ENCODE measurements at places on chromosomes 5 and 9.

GRCh38 chr9:82498541-82499317, 510.2 kb downstream of the SPATA31D1 start:
- no peak for DNase-seq

DNA sequence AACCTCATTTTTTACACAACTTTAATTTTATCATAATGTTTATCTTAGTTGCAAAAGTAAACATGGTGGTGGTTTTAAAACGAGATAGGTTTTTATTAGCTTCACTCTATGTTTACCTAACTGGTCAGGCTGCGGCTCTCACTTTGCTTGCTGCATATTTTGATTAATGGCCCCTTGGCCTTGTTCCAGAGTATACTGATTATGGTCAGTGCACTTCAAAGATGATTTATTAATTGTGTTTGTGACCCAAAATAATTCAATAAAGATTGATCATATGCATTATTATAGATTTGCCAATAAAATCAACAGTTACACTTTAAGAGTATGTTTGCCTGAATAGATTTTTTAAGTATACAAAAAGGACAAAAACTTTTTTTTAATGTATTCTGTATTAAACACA, 188.0 kb downstream of the XRCC4 start:
- DNase-seq = no peak

DNA sequence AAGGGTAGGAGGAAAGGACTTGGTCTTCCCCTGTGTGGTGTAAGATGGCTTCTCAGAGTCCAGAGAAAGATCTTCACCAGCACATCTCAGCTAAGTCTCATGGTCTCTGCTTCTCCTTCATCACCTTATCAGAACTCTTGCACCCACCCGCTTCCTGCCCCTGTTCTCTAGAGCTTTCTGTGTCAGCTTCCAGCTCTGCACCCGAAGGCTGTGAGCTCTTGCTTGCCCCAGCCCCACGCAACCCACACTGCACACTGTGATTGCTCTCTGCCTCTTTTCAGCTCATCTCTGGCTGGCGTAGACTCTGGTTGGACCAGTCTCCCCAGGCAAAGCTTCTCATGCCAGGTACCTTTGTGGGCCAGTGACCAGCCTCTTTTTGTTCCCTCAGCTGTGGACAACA, 93.2 kb upstream of the RAPGEF1 start:
- no peak for DNase-seq

- no peak for DNase-seq
These were observed 71.7 kb upstream of the COX7C start for GRCh38 chr5:86546044-86546443.

GRCh38 chr5:172440486-172440885, 13.8 kb downstream of the SH3PXD2B start:
- no peak for DNase-seq

- no peak for DNase-seq
These were observed 70.6 kb downstream of the SPIN1 start for GRCh38 chr9:88458716-88459465.

DNA sequence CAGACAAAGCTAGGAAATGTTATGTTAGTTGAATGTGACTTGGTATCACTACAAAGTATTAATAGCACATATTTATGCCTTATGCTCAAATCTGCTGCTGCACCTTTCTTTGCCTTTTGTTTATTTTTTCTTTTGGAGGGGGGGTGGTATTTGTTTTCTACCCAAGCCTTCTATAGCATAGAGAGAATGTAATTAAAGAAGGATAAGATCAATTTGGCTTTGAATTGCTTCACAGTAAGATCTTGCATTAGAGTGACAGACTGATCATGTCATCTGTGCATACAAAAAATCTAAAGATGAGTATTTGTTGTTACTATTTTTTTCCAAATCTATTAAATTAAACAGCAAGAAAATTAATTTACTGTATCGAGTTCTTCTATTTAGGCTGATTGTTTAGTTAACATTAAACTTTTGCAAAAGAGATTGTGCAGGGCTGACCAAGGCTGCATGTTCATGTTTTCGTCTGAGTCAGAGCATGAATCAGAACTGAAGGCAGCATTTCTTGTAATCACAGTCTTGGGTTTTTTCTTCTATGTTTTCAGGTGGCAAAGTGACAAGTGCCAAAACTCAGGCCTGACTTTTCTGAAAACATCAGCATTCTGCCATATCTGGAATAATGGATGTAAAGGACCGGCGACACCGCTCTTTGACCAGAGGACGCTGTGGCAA, 1007.1 kb upstream of the WWC1 start:
- no peak for DNase-seq

DNA sequence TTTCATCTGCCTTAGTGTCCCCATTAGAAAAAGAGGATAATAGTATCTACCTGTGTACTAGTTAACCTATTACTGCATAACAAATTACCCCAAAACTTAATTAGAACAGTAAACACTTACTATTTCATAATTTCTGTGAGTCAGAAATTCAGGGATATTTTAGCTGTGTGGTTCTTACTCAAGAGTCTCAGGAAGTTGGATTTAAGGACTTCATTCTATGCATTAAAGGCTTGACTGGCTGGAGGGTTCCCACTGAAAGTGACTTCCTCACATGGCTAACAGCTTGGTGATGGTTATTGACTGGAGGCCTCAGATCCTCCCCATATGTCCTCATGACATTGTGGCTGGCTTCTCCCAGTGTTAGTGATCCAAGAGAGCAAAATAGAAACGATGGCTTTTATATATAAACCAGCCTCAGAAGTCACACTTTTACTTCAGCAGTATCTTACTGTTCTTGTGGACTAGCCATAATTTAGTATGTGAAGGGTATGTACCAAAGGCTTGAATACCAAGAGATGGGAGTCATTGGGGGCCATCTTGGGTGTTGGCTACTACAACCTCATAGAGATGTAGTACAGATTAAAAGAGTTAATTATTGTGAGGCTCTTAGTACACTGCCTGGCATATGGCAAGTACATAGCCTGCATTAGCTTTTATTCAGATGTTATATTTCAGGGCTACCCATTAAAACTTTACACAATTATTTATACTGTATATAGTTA, 9.9 kb downstream of the RAD23B start:
- no peak for DNase-seq

- no peak for DNase-seq
These were observed 41.9 kb downstream of the SLC22A5 start for GRCh38 chr5:132411304-132412013.

DNA sequence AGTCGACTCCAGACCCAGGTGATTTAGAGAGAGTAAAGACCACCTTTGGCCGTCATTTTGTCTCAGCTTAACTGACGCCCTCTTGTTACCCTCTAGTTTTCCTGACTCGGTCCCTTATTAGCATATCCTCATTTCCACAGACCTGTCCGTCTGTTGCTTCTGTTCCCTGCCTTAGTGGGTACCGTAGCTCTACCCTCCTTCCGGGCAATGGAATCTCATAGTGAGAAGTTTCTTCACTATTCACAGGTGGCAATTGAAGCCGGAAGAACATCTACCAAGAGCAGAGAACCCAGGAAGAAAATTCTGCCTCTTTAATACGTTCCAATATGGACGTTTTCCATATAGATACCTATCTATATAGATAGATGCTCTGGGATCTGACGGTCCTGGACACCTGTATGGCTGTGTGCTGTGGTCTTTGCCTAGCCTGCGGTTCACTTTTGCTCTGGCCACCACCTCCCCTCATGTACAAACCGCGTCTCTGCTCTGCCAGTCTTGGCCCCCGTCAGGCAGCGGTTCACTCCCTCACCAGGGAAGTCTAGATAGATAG, 652 bp upstream of the TMEM161B start:
- no peak for DNase-seq

DNA sequence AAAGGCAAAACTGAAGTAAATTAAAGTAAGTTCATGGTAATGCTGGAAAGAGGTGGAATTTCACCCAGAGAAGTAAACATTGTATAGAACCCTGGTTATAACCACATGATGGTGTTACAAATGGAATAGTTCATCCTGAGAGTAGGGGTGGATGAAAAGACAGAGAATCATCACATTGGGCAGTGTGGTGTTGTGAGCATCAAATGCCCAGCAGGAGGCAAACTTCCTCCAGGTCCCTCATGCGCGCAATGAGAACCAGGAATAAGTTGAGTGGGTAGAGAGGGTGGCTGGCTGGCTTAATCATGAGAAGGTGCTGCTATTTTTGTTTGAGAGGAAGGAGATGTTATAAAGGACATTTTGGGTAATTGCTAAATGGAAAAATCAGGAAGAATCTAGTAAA, 163.3 kb upstream of the HMHB1 start:
- no peak for DNase-seq

GRCh38 chr5:115673596-115673995, 47.8 kb upstream of the TMED7 start:
- DNase-seq = no peak

- DNase-seq = no peak
These were observed 84.6 kb downstream of the ANKRD55 start for GRCh38 chr5:56148453-56148971.

GRCh38 chr5:1975406-1975715, 92.6 kb upstream of the IRX4 start:
- no peak for DNase-seq

DNA sequence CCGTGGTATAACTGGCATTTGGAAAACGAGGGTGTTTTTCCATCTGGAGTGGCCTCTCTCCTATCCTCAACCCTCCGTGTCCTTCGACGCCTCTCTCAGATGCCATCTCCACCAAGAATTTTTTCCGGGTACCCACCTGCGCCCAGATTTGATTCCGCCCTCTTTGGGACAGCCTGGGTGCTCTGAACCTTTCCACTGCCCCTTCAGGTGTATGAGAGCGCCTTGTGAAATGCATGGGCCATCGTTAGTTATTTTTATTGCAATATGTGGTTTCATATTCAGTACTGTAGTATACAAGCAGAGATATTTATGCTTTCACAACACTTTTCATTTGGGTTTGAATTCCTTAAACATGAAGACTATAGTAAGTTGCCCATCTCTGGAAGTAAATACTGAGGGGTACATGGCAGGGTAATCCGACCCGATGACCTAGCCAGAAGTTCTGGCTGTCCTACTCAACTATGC, 78.2 kb upstream of the IFNE start:
- no peak for DNase-seq

DNA sequence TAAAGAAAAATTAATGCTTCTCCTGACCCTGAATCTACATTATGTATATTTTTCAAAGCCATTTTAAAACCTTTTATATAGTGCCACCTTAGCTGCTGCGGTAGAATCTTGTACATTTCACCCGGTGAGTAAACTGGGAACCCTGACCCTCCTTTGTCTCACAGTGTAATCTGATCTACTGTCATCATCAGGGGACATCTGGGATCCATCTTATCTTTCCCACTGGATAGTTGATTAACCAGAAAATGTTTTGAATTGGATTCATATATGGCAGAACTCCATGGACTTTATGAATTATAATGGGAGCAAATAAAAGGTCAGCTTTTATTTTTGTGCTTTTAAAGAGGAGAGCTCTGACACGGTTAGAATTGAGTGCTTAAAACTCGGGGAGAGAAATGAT, 95.0 kb downstream of the ADAMTSL1 start:
- DNase-seq = no peak

DNA sequence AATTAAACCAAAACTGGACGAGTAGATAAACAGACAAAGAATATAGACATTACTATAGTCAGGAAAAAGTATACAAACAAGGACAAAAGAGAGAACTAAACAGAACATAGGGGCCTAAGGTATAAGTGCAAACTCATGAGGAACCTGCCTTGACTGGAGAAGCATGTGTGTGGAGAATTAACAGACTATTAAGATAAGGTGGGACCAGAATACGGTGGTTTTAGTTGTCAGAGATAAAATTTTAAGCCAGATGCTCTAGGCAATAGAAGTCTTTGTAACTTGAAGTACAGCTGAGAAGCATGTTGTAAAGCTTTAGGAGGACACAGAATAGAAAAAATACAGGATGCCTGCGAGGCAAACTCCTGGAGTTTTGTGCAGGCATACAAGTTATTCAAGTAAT, 707.1 kb downstream of the PTPRD start:
- DNase-seq = no peak

DNA sequence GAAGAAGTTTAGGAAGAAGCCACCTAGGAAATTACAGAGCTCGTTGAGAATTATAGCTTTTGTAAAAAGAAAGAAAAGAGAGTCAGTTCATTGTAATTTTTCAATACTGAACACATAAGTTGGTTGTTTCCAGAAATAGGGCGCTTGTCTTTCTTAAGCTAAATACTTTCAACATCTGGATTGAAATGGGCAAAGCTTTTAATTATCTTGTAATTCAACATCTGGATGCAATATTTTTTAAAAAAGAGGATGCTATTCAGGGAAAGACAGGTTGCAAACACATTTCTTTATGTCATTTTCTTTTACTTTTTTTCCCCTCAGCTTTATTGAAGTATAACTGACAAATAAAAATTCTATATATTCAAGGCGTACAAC, 100.7 kb upstream of the TRPC7 start:
- DNase-seq = no peak

GRCh38 chr5:96207420-96207819, 225.6 kb downstream of the PCSK1 start:
- no peak for DNase-seq

DNA sequence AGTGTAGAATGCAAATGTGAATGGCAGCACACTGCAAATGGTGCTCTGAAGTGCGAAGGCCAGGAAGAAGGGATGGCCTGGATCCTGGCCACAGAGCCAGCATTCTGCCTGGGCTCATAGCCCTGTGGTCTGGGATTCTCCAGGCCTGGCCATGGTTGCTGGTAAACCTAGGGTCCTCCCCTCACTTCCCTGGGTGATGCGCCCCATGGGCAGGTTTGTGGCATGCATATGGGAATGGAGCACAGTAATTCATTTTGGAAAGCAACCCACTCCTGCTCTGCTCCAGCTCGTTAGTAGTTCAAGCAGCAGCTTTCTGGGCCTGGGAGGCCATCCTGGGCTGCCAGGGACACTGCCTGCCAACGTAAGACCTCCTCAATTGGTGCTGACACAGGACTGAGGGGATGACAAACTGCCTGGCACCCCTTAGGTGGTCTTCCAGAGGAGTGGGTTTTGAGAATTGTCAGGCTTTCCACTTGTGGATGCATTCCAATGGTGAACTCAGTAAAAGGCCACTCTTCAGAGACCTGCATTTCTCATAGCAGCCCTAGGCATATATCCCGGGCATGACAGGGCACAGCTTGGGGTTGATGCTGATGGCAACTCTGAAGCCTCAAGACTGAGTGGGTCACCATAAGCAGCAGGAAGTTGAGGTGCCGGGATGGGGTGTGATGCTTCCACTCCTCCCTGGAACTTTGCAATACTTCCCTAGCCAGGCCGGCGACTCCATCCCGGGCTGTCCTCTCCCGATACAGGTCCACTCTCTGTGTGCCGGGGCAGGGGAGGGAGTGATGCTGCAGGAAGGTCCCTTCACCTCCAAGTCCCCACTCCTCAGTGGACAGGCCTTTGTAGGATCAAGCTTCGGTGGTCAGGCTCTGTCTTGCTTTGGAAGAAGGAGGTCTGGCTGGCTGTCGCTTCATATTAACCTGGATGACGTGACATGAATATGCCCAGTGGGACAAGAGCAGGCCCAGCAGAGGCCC, 1.2 kb upstream of the SLC25A48 start:
- no peak for DNase-seq

DNA sequence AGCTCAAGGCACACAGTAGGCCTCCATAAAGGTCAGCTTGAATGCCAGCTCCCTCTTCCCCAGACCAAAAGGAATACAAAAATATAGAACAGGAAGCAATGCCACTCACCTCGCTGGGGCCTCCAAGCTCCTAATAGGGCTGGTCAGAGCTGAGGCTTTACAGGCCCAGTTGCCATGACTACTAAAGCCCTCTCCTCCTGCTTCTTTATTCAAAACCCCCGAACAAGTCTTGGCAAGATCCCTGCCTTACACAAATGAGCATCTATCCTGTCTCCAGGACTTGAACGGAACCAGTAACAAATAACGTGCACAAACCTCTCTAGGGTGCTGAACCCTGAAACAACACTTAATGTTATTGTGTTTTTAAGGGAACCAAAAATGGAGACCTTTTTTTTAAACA, 136.3 kb downstream of the SIL1 start:
- DNase-seq = no peak

Data from thoracic aorta (tissue), 2 donors.